NCI-H446 (cell line): ENCODE measurements at places on chromosomes 3 and 15.

DNA sequence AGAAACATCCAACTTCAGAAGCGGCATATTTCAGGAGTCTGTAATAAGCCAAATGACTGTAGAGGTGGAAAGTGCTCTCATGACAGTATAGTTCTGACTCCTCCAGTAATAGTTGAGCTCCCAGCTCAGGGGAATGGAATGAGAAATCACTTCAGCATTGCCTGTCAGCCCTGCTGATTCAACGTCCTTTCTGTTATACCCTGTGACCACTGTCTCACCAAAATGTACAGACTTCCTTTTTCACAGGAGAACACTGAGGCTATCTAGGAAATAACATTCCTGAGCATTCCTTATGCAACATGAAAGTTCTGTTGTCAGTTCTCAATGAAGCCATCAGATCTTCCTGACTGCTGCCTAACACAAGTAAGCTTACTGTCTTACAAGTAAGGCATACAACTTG lies 284.5 kb upstream of the MME start:
- DNase-seq: no peak

DNA sequence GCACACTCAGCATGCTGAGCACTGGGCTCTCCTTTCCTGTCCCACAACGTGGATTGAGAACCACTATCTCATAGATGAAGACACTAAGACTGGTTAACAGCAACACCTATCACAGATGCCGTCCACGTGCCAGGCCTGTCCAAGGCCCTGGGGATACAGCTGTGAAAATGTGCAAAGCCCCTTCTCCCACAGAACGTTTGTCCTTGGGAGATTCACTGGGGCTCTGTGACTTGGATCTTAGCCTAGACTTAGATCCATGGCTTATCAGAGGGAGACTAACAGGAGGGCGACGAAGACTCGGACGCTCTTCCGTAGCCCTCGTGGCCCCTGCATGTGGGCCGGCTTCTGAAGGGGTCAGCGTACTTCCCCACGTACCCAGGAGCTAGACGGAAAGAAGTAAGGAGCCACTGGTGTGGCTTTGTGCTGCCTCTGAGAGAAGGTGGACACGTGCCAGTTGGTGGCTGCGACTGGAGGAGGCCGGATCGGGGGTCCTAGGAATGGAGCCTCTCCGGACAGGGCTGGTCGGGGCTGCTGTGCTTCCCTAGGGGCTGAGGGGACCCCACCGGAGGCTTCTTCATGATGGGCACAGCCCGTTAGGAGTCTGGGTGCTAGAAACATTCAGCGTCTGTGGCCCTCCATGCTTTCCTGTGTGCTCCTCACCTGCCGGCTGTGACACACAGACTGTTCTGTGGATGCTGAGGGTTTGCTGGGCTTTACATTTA lies 964 bp downstream of the NRROS start:
- DNase-seq: no peak

DNA sequence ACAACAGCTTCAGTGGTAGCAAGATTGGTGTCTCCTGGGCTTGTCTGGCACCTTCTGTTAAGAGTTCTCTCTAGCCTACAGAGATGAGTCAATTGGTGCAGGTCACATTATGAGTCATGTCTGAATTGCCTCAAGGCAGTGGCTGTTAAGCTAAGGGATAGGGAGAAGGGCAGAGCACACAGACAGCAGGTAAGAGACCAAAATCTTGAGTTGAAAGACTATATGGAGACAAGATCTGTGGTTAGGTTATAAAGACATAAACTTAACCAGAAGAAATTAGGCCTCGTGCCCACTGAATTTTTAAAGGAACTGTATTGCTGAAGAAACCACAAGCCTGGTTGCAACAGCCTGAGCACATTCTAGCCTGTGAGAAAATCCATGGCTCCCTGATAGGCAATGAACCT lies 19.2 kb upstream of the KPNA1 start:
- DNase-seq: no peak

DNA sequence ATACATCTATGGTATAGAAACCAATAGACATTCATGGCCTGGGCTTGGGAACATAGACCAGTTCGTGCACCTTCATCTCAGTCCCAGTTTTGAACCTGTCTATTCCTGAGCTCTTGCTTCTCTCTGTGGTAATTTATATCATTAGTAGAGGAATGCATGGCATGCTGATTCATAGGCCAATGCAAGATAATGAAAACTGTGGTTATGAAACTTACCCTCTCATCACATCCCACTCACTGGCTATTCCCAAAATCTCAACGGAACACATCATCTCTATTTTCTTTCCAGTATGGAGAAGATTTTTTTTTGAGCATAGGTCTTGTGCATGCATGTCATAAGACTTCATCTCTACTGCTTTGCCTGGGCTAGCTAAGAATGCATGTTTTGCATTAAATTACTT lies 18.7 kb upstream of the P2RY12 start:
- DNase-seq: no peak

DNA sequence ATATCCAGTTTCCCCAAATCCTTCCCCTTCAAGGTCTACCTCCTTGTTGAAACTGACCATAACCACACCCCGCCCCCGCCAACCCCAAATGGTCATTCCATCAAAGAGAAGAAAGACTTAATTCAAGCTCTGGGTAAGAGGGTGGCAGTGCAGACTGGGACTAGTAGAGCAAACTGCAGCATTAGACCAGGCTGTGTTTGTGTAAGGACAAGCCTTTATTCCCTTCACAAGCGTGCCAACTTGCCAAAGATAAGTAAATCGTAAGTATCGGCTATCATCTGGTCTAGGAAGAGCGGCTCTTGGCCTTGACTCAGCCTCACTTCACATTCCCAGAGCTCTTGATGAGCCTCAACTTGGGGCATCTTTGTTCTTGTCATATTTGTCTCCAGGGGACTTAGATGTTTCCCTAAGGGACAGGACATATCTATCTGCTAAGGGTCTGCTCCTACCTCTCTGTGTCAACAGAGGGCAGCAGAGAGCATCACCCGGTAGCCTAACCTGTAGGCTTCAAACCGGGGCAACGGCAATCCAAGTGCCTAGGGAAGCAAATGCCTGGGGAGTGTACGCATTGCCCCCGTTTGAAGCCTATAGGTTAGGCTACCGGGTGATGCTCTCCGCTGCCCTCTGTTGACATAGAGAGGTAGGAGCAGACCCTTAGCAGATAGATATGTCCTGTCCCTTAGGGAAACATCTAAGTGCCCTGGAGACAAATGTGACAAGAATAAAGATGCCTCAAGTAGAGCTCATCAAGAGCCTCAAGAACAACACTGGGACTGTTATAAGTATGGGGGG lies 8.9 kb upstream of the MAP3K13 start:
- peak; percentile 80 for DNase-seq

GRCh38 chr15:73979636-73980035 lies 12.5 kb downstream of the STOML1 start:
- no peak for DNase-seq

GRCh38 chr3:45555086-45555591 lies 39.4 kb upstream of the LIMD1 start:
- DNase-seq: no peak

- DNase-seq: no peak
Observed at GRCh38 chr15:60362321-60363086, 35.3 kb downstream of the ANXA2 start.

GRCh38 chr3:150739877-150740645 lies 22.9 kb downstream of the SIAH2 start:
- no peak for DNase-seq

GRCh38 chr15:68345481-68345880 lies 67.9 kb downstream of the FEM1B start:
- DNase-seq: no peak

DNA sequence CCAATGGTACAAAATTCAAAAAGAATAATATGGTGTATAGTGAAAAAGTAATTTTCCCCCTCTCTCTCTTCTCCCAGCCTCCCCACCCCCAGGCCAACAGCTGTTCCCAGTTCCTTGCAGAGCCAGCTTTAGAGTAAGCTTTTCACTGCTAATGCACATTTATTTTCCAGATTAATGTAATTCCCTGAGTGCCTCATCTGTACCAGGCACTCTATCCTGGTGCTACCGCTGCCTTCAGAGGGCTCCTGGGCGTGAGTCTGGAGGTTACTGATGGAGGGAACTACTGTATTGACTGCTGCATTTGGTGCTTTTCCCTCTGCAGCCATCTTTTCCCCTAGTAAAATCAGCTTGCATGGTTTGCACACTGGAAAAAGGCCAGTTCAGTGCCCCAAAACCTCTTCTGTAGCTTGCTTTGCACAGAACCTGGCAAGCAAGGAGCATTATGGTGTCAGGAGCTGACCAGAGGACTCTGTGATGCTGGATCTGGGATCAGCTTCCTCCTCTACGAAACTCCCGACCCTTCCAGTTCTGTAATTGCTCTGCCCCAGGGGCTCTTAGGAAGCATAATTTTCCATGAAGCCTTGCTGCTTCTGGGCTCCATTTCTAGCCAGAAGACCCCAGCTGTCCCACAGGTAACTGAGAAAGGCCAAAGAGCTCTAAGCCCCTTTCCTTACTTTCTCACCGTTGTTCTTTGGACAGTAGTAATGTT lies 8.5 kb upstream of the USP3 start:
- no peak for DNase-seq

GRCh38 chr3:81549388-81549787 lies 212.1 kb downstream of the GBE1 start:
- no peak for DNase-seq

- no peak for DNase-seq
Observed at GRCh38 chr3:89622063-89622700, 514.8 kb downstream of the EPHA3 start.
